ENCODE measurements at places on chromosomes 1 and 21. TPM values are rescaled to one million over a fixed set of nuclear protein-coding genes. Genes with fewer than 3 reads are reported as not detected.

The RAB7B gene
- 2.4 TPM for total RNA-seq

The APOBEC4 gene
- not detected for total RNA-seq

The REG4 gene
- not detected for total RNA-seq

The METTL25B gene
- 13.1 TPM for total RNA-seq

The REN gene
- total RNA-seq: not detected

The C1orf35 gene
- total RNA-seq: 11.6 TPM

The RCC2 gene
- total RNA-seq: 21.3 TPM

The CD34 gene
- total RNA-seq: 114 TPM

GRCh38 chr1:78483903-78484302 lies 6.9 kb upstream of the PTGFR start:
- no peak overlapping the region for H3K27ac ChIP-seq
- no peak for ATAC-seq
- H3K36me3 ChIP-seq: no peaks in the 10 kb centered on the region
- no peaks in the 10 kb centered on the region for H3K4me1 ChIP-seq
- no peak overlapping the region for H3K4me3 ChIP-seq

DNA sequence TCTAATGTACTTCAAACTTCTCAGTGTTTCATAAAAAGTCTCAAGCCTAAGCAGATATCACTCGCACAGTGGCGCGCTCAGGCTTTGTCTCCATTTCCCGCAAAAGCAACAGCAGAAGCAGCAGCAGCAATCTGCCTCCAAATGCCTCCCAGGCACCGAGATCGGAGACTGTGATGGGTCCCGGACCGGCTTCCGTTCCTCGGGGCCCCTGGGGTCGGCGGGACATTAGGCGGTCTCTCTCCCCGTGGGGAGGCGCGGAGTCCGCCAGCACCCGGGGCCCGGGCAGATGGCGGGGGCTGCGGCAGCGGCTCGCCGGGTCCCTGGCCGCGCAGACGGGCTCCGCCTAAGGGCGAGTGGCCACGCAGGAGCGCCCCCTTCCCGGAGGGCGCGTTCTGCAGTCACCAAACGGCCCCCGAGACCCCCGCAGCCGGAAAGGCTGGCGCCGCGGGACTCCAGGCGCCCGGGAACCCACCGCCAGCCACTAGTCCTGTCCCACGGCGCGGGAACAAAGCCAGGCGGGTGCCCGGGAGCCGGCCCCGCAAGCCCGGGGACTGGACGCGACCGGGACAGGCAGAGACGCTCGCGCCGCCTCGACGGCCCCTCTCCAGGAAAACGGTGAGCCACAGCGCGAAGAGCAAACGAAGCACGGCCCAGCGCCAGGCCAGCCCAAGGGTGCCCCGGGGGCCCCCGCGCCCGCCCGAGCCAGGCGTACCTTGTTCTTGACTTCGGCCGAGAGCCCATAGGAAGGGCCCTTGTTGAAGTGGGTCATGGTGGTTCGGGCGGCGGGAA lies 590 bp downstream of the CNN3 start:
- H3K27me3 ChIP-seq: no peaks in the 10 kb centered on the region
- peak overlapping the region; percentile 93 for H3K27ac ChIP-seq
- peak overlapping the region; percentile 92 for H3K4me3 ChIP-seq
- peak; percentile 56 for ATAC-seq
- no peaks in the 10 kb centered on the region for H3K36me3 ChIP-seq

GRCh38 chr1:87560601-87561360 lies 232.1 kb downstream of the LMO4 start:
- H3K36me3 ChIP-seq: no peaks in the 10 kb centered on the region
- no peak overlapping the region for H3K4me3 ChIP-seq
- no peaks in the 10 kb centered on the region for H3K4me1 ChIP-seq

DNA sequence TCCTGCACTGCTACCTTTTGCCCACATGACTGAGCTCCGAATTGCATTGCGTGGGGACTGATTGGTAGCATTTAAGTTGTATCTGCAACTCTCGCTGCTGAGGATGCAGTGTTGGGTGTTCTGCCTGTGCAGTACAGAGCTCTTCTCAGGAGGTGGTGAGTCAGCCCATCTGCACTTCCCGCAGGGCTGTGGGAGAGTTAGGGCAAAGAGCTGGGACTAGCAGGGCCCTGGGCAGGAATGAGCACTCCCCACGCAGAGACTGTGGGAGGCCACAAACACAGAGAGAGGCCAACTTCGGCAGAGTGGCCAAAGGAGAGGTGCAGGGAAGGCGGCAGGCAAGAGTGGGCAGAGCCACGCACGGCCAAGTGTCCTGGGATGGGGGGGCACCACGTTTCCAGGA lies 244.7 kb downstream of the SIPA1L2 start:
- H3K4me1 ChIP-seq: no peaks in the 10 kb centered on the region
- H3K36me3 ChIP-seq: no peaks in the 10 kb centered on the region
- no peak overlapping the region for H3K4me3 ChIP-seq
- H3K27me3 ChIP-seq: no peaks in the 10 kb centered on the region
